ENCODE measurements at places on chromosomes 3 and 15. TPM values are rescaled to one million over a fixed set of nuclear protein-coding genes. Genes with fewer than 3 reads are reported as not detected.
A peak's percentile ranks its signal among the peaks of the same experiment; 100 is the strongest.

Gene SYNPR
- total RNA-seq: not detected

Gene ACOX2
- total RNA-seq: not detected

Gene PYGO1
- not detected for total RNA-seq

Gene EPHB1
- 1.2 TPM for total RNA-seq

Gene ARL6
- 9.0 TPM for total RNA-seq

Gene KNL1
- 25.0 TPM for total RNA-seq

Gene TERC
- 14.9 TPM for total RNA-seq

DNA sequence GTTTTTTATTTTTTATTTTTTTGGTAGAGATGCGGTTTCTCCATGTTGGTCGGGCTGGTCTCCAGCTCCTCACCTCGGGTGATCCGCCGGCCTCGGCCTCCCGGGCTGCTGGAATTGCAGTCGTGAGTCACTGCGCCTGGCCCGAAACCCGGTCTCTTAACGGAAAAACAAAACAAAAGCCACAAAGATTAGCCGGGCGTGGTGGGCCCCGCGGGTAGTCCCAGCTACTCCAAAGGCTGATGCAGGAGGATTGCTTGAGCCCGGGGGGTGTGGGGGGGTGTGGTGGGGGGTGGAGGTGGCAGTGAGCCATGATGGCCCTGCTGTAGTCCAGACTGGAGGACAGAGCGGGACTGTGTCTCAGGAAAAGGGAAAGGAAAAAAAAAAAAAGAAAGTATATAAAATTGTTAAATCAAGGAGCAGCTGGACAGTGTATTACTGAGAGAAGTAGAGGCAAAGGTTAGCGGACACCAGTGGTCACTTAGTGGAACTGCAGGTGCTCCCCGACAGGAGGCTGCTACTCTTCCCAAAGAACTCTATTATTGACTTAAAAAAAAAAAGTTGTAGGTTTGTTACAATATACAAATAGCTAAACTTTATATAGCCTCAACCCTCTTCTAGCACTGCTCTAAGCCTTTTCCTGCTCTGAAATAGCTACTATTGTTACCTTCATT is 30.3 kb upstream of the TUBGCP5 start:
- no peaks in the 10 kb centered on the region for H3K4me1 ChIP-seq
- ATAC-seq: no peak
- H3K36me3 ChIP-seq: no peaks in the 10 kb centered on the region
- no peak overlapping the region for H3K27ac ChIP-seq
- H3K27me3 ChIP-seq: peaks cover 10% of the 10 kb centered on the region
- H3K4me3 ChIP-seq: no peak overlapping the region

DNA sequence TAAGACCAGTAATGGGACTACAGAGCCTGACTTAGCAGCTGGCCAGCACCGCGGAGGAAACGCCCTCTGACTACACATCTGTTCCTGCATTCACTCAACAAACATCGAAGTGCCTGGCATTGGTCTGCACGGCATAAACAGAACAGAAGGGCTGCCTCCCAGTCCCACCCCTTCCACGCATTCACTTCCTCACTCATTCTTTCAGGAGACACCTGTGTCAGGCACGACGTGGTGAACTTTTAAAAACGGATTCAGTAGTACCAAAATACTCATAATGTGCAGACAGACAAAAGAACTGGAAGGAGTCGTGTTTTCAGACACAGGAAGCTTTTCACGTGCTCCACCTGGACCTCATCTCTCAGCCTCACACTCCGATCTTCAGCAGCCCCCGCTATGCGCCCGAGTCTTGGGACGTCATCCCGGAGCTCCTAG is 123.3 kb downstream of the XXYLT1 start:
- H3K36me3 ChIP-seq: no peaks in the 10 kb centered on the region
- H3K27ac ChIP-seq: peak overlapping the region; percentile 90
- H3K4me3 ChIP-seq: peak overlapping the region; percentile 87
- ATAC-seq: peak; percentile 91
- H3K4me1 ChIP-seq: peaks cover 16% of the 10 kb centered on the region

- no peak overlapping the region for H3K4me3 ChIP-seq
- H3K27ac ChIP-seq: no peak overlapping the region
- H3K27me3 ChIP-seq: peaks cover 13% of the 10 kb centered on the region
- no peaks in the 10 kb centered on the region for H3K36me3 ChIP-seq
- H3K4me1 ChIP-seq: peaks cover 5% of the 10 kb centered on the region
These were observed 4.6 kb upstream of the EPB42 start for GRCh38 chr15:43225201-43225949.

DNA sequence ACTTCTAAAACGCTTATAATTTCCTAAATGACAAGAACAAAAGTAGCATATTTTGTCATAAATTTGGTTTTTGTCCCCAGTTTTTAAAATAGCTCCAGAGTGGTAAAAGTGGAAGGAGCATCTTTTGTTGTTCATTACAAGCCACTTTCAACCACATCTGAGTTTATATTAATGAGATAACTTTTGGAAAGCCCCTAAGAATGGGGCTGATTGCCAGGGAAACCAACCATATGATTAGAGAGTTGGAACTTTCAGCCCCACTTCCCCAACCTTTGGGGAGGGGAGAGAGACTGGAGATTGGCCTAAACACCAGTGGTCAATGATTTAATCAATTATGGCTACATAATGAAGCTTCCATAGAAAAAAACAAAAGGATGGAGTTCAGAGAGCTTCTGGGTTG is 57.4 kb downstream of the CPA3 start:
- ATAC-seq: no peak
- H3K27me3 ChIP-seq: peaks cover 11% of the 10 kb centered on the region
- no peaks in the 10 kb centered on the region for H3K36me3 ChIP-seq
- no peak overlapping the region for H3K4me3 ChIP-seq

DNA sequence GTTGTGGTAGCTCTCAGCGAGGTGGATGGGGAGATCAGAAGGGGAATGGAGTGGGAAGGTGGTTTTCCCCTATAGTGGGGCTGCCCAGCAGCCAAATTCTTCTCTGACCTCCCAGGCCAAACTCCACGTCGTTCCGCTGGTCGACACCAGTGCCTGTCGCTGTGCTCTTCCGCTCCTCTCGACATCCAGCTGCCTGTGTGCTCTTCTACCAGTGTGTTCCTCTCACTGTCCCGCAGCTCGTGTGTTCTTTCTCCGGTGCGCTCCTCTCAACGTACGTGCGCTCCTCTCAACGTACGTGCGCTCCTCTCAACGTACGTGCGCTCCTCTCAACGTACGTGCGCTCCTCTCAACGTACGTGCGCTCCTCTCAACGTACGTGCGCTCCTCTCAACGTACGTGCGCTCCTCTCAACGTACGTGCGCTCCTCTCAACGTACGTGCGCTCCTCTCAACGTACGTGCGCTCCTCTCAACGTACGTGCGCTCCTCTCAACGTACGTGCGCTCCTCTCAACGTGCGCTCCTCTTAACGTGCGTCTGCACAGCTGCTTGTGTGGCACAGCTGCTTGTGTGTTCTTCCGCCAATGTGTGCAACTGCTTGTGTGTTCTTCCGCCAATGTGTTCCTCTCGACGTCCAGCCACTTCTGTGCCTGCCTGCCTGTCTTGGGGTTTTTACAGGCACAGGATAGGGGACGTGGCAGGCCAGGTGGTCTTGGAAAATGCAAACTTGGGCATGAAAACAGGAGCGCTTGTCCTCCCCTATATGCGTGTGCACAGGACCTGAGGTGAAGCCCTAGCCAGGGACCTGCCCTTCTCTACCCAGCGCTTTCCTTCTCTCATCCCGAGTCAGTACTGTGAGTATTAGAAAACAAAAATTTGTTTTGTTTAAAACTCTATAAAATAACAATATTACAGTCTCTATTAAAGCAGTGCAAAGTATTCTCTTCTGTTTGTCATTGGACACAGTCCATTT is 991.1 kb downstream of the GBE1 start:
- H3K27ac ChIP-seq: no peak overlapping the region
- no peak for ATAC-seq
- no peaks in the 10 kb centered on the region for H3K36me3 ChIP-seq
- H3K4me1 ChIP-seq: no peaks in the 10 kb centered on the region

- no peak overlapping the region for H3K27ac ChIP-seq
- H3K4me1 ChIP-seq: no peaks in the 10 kb centered on the region
- no peak overlapping the region for H3K4me3 ChIP-seq
- no peaks in the 10 kb centered on the region for H3K36me3 ChIP-seq
These were observed 149.9 kb upstream of the NR2E3 start for GRCh38 chr15:71660501-71660900.

DNA sequence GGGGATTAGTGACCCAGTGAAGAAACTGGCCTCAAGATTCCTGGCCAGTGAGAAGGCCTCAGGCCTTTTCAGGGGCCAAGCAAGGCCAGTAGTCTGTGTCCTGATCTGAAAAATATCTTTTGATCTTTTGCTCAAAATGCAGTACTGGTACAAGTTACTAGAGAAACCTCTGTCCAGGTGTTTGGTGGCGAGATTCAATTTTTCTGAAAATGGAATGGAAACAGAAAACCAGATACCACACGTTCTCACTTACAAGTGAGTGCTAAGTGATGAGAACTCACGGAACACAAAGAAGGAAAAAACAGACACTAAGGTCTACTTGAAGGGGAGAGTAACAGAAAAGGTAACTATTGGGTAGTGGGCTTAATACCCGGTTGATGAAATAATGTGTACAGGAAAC is 463.4 kb downstream of the ZIC1 start:
- H3K4me3 ChIP-seq: no peak overlapping the region
- no peaks in the 10 kb centered on the region for H3K4me1 ChIP-seq
- H3K27me3 ChIP-seq: no peaks in the 10 kb centered on the region
- H3K27ac ChIP-seq: no peak overlapping the region

GRCh38 chr3:197309528-197310361 is 11.3 kb upstream of the DLG1 start:
- H3K27ac ChIP-seq: no peak overlapping the region
- no peaks in the 10 kb centered on the region for H3K36me3 ChIP-seq
- H3K4me1 ChIP-seq: peaks cover 23% of the 10 kb centered on the region
- H3K4me3 ChIP-seq: peak overlapping the region; percentile 57
- peak; percentile 41 for ATAC-seq

- peaks cover 7% of the 10 kb centered on the region for H3K27me3 ChIP-seq
- H3K4me3 ChIP-seq: no peak overlapping the region
- no peak for ATAC-seq
These were observed 103.4 kb downstream of the WNT7A start for GRCh38 chr3:13776253-13777050.

GRCh38 chr15:91992945-91993344 is 139.4 kb downstream of the SLCO3A1 start:
- peaks cover 18% of the 10 kb centered on the region for H3K4me1 ChIP-seq
- no peak overlapping the region for H3K4me3 ChIP-seq
- H3K36me3 ChIP-seq: no peaks in the 10 kb centered on the region
- ATAC-seq: no peak

DNA sequence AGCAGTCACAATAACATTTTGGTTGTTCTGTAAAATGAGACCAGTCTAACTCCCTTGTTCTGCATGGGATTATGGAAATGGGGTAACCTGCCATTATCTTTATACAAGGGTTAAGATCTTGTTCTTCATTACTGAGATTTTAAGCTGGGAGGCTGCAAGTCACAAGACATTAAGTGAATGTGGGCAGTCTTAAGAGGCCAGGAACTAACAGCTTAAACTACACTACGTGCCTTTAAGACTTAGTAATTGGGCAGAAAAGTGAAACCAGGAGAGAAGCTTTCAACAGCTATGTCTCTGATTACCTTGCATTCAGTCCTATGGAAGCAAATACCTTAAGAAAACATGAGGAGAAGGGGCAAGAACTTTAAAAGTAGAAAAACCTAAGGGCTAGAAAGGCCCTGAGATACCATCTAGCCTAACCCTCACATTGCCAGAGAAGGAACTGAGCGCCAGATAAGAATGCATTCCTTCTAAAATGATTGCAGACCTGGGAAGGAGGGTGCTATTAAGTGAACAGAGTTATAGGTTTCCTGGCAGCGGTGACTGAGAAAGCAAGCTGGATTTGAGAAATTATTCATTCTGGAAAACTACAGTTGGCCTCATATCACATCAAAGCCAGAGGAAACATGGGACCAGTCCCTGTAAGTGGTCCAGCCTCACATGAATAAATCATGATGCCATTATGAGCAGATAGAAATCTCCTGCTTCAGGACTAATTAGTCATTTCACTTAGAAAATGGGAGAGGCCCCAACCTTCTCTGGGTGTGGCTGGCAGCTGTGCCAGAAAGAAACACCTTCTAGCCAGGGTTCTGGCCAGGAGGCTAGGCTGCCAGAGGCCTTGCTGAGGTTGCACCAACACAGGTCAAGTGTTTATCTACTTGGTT is 32.9 kb downstream of the DAPK2 start:
- no peaks in the 10 kb centered on the region for H3K27me3 ChIP-seq
- peaks cover 22% of the 10 kb centered on the region for H3K4me1 ChIP-seq
- peak; percentile 25 for ATAC-seq
- H3K36me3 ChIP-seq: no peaks in the 10 kb centered on the region
- H3K27ac ChIP-seq: peak overlapping the region; percentile 74

DNA sequence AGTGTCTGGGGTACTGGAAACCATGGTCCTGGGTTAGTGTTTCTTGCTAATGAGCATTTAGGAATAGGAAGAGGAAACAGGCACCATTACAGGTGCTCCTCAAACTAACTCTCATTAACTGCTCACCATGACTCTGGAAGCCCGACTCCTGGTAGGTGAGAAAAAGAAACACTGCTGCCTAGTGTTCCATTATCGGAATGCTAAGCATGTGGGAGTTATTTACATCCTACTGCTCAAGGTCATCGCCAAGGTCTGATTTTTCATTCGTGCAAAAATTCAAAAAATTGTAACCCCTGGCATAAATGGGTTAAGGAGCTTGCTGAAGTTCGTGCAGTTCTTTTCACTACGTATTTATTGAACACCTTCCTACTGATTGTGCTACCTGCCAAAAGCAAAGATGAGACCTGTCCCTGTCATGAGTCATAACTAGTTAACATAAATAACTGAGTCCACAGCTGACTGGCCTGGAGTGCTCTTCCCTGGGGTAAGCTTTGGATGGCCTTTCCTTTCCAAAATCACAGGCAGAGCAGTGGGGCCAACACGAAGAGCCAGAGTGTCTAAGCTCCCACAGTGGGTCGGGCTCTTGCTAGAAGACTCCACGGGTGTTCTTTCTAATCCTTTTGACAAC is 22.7 kb upstream of the PAQR5 start:
- H3K36me3 ChIP-seq: no peaks in the 10 kb centered on the region
- H3K4me3 ChIP-seq: no peak overlapping the region
- H3K4me1 ChIP-seq: no peaks in the 10 kb centered on the region
- no peaks in the 10 kb centered on the region for H3K27me3 ChIP-seq

DNA sequence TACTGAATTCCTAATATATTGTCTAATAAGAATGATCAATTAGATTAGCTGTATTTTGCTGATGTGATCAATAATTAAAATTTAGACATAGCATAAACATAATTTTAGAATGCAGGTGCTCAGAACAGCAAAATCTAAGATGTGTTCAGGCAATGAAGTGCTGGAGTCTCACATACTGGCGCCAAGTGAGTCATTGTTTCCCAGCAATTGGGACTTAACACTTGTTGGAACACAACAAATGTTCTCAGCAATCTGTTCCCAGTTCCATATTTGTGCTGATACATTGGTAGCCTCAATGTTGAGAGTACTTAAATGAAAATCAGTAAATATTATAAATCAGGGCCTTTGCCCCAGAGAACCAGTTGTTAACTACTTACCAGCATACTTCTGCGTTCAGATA is 619.0 kb downstream of the ROBO1 start:
- H3K4me1 ChIP-seq: no peaks in the 10 kb centered on the region
- no peak for ATAC-seq
- no peaks in the 10 kb centered on the region for H3K27me3 ChIP-seq
- no peak overlapping the region for H3K4me3 ChIP-seq
- no peak overlapping the region for H3K27ac ChIP-seq
- H3K36me3 ChIP-seq: no peaks in the 10 kb centered on the region

- H3K27me3 ChIP-seq: peaks cover 5% of the 10 kb centered on the region
- H3K36me3 ChIP-seq: no peaks in the 10 kb centered on the region
- no peaks in the 10 kb centered on the region for H3K4me1 ChIP-seq
- H3K27ac ChIP-seq: no peak overlapping the region
These were observed 536.7 kb upstream of the LMCD1 start for GRCh38 chr3:7964899-7965298.

- no peak overlapping the region for H3K27ac ChIP-seq
- no peak for ATAC-seq
- no peak overlapping the region for H3K4me3 ChIP-seq
- H3K36me3 ChIP-seq: peaks cover 25% of the 10 kb centered on the region
- H3K27me3 ChIP-seq: no peaks in the 10 kb centered on the region
These were observed 59.8 kb downstream of the WDR76 start for GRCh38 chr15:43886558-43886957.
